HFF-Myc (cell line): ENCODE measurements at places on chromosomes 7 and 10.

DNA sequence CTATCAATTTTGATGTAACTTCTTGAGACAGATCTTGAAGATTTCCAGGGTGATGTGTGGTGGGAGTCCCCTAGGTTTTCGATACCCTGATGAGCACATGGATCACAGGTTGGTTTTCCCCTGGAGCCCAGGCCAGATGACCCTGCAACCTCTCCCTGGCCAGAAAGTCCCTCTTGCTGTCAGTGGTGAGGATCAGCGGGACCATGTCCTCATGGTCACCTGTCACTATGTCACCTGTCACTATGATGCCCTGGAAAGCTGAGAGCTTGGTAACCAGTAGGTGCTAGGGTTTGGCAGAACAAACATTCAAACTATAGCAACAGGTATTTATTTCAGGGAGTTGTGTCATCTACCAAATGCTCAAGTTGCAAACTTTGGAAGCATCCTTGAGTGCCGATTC lies 197.9 kb downstream of the ARHGAP12 start:
- no peak for DNase-seq

DNA sequence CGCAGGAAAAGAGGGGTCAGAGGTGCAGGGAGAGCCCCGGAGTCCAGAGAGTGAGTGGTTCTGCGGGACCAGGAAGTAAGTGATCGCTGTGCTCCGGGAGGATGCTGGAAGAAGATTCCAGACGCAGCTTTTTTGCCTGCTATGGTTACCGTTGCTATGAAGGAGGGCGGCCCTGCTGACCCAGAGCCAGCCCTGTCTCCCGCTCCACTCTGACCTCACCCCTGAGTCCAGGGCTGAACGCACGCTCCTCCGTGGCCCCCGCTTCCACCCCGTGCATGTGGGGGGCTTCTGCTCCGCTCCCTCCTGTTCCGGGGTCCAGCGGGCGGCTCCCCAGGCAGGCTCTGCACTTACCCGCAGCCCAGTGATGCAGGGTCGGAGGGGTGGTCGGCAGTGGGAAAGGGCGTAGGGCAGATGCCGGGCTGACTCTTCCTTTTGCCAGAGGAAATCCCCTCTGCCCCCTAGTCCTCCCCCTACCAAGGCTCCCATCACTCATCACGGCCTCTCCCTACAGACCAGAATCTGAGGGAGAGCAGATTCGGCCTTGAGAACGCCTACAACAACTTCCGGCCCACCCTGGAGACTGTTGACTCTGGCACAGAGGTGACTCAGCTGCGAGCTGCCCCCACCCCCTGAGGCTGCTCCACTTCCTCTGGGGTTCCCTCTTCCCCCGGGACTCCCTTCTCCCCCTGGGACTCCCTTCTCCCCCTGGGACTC lies 2.7 kb upstream of the MUC17 start:
- DNase-seq: peak; percentile 73

GRCh38 chr7:5646846-5647245 lies 134.6 kb downstream of the RNF216 start:
- no peak for DNase-seq

DNA sequence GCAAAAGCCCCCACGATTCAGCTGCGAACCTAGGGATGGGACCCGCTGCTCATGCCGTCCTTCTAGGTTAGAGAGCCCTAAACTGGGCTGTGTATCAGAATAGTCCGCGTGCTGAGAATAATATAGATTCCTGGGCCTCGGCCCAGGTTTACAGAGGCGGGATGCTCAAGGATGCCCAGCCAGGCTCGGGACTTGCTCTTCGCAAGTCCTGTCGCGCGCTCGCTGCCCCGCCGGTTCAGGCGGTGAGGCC lies 266 bp upstream of the STMP1 start:
- DNase-seq: no peak

- DNase-seq: no peak
Observed at GRCh38 chr10:12797471-12798262, 203.8 kb downstream of the CCDC3 start.
